A549 treated with dexamethasone at 1 μM for 4 hours (cell line): ENCODE measurements at places on chromosomes 3 and 15. TPM values are rescaled to one million over a fixed set of nuclear protein-coding genes. Genes with fewer than 3 reads are reported as not detected.

Gene KLHDC8B
- 4.2 to 6.0 TPM (median 5.0 TPM) in 5 replicates for total RNA-seq

Gene RNF123
- total RNA-seq = 8.5 to 16.5 TPM (median 14.4 TPM) in 5 replicates

Gene WNT7A
- 0.04 to 0.08 TPM (median 0.06 TPM) in 5 replicates for total RNA-seq

Gene IMPG2
- total RNA-seq = 0.01 TPM in 3 of 5 replicates, not detected in the others

Gene CPB1
- not detected in 5 replicates for total RNA-seq

Gene GASK1A
- total RNA-seq = not detected in 5 replicates

Gene CCK
- total RNA-seq = 1.6 to 2.6 TPM (median 1.7 TPM) in 5 replicates

Gene WDR5B
- 2.4 to 3.6 TPM (median 3.1 TPM) in 5 replicates for total RNA-seq
